T-helper 1 cell (primary cell): ENCODE measurements at places on chromosomes 12 and 14.

GRCh38 chr12:111445726-111446581 is 40.2 kb downstream of the SH2B3 start:
- DNase-seq = no peak

DNA sequence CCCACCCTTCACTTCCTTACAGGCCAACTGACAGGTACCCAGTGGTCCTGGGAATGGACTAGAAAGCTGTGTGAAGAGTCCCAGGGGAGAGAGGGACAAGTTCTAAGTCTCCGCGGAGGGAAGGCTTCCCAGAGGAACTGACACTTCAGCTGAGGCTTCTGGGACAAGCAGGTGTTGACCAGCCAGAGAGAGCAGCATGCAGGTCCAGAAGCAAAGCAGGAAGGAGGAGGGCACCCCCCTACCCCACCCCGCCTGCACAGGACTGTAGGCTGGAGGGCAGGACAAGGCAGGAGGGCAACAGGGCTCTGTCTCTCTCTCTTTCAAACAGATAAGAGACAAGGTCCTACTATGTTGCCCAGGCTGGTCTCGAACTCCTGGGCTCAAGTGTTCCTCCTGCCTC is 58.2 kb upstream of the CORO1C start:
- DNase-seq = no peak

DNA sequence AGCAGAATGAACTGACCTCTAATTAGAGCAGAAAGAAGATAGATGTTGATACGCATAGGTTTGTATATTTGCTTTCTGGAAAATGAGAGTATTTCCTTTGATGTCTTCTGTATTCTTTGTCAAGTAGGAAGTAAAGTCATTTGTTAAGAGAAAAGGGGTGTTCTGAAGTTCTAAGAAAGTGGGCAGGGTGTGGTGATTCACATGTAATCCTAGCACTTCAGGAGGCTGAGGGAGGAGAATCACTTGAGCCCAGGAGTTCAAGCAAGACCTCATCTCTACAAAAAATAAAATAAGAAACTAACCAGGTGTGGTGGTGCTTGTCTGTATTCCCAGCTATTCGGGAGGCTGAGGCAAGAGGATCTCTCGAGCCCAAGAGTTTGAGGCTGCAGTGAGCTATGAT is 2.8 kb downstream of the RHNO1 start:
- DNase-seq = peak; percentile 68

DNA sequence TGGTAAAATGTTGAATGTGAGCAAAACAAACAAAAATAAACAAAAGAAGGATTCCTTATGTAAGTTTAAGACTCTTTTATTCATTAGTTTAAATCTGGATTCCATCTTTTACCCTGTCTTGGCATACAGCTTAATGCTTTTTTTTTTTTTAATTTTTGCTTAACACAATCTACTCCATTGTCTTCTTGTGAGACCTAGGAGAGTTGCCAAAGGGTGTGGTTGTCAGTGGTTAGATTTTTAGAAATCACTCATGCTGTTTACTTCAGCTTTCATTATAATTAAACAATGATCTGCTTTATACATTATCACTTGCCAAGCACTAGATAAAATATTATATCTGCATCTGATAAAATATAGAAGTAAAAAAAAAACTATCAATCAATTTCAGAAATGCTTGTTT is 77.7 kb upstream of the KITLG start:
- DNase-seq = no peak

- DNase-seq = no peak
These were observed 123.6 kb downstream of the SCN8A start for GRCh38 chr12:51714666-51715065.

DNA sequence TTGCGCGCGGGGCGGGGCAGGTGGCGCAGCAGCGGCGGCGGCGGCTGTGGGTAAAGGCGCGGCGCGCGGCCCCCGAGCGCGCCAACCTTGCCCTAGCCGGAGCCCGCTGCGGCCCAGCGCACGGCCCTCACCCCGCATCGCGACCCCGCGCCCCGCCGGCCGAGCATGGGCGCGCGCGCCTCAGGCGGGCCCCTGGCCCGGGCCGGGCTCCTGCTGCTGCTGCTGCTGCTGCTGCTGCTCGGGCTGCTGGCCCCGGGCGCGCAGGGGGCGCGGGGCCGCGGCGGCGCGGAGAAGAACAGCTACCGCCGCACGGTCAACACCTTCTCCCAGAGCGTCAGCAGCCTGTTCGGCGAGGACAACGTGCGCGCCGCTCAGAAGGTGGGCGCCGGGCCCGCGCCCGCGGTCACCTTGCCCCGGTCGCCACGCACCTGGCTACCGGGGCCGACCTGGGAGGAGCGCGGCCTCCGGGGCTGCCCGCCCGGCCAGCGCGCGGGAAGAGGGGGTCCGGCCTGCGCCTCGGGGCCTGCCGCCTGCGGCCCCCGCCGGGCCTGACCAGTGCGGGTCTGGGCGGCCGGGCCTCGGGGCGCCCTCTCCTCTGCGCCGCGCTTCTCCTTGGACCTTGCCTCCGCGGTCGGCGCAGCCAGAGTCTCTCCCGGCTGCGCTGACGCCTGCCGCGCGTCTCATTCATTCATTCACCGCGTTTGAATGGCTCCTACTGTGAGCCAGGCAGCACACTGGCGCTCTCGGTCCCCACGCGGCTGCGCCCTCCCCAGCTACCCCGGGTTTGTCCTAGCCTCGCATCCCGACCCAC is at the start of gene BRI3BP:
Gene BRI3BP (plus strand): TSS at position 20 of the 811 bp plus-strand sequence. CDS start 146 bp downstream, at position 166.
- DNase-seq = no peak

DNA sequence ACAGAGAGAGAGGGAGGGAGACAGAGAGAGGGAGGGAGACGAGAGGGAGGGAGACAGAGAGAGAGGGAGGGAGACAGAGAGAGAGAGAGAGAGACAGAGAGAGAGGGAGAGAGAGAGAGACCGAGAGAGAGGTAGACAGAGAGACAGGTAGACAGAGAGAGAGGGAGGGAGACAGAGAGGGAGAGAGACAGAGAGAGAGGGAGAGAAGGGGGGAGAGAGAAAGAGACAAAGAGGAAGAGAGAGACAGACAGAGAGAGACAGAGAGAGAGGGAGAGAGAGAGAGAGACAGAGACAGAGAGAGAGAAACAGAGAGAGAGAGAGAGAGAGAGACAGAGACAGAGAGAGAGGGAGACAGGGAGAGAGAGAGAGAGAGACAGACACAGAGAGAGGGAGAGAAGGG is 47.8 kb upstream of the GALNT9 start:
- DNase-seq = no peak

DNA sequence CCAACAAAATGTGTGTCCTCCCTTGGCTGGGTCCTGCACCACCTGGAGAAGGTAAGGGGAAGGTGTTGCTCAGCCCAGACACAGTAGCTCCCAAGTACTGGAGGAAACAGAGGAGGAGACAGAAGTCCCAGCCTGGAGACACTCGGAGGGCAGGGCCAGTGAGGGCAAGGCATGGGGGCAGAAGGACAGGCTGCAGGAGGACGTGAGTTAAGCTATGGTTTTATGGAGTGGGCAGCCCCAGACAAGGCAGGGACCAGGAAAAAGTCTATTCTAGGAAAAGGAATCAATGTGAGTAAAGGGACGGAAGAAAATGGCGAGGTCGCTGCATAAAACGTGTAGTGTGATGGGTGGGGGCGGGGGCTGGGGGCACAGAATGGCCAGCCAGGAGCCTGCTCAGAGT is 210.1 kb upstream of the DIO3 start:
- DNase-seq = no peak

DNA sequence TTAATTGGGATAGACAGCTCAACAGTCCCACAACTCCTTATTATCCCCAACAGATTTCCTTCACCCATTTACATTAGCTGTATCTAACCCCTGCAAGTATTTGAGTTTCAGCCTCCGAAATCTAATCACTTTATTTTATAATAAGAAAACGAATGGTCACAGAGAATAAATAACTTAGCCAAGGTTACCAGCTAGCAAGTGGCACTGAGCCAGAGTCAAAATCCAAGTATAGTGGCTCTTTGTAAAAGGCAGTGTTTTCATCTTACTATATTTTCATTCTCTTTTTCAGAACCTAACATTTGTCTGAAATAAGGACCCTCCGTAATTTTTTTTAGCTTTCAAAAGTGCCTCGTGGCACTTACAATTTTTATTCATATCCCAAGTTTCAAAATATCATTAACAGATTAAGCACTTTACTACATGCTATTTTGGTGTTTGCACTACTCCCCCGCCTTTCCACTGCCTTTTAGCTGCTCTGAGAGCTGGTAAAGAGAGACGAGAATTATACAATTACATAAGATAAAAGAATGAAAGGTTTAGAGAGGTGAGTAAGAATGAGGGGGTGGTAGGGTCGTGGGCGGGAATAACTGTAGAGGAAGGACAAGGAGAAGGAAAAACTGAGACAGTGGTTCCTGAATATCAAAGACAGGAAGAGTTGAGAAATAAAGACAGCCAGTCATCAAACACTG is 3.7 kb upstream of the USP15 start:
- no peak for DNase-seq

DNA sequence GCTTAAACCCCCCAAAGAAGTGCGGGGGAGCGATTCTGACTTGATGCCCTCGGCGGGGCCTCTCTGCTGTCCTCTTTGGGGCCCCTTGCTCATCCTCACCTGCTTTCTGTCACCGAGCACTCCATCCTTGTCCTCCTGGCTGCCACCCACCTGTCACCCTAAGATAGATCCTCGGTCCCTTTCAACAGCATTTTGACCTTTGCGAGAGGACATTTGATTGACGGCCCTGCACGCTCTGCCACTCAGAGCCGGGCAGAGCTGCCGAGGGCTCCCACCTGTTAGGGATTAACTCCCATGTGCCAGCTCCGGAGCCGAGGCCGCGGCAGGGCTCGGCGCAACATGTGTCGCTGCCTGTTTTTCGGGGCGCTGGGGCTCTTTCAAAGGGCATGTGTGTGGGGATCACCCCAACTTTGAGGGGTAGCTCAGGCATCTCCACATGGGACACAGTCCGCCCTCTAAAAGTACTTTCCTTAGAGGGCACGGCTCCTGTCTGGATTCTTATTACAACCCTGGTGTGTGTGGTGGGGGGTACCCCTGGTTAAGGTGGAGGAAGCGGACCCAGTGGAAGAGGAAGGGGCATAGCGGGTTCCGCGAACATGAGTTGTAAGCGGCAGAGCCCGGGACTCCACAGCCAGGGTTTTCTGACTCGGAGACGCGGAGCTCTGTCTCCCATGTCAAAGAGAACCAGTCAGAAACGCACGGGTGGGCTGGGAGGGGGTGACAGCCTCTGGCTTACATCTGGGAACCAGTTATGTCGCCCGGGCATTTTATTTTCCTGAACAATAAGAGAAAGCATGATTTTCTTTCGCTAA is 811 bp upstream of the MEG3 start:
- DNase-seq = no peak
